Mesenchymal stem cell (in vitro differentiated cells and primary cell): ENCODE measurements at places on chromosomes 1 and 21.

GRCh38 chr1:61864489-61864888, 122.2 kb downstream of the PATJ start:
- H3K27me3 ChIP-seq = no peaks in the 10 kb centered on the region
- H3K36me3 ChIP-seq = no peaks in the 10 kb centered on the region
- peak; percentile 26 for DNase-seq
- H3K4me3 ChIP-seq = no peak overlapping the region
- H3K4me1 ChIP-seq = no peaks in the 10 kb centered on the region
- H3K27ac ChIP-seq = no peak overlapping the region

DNA sequence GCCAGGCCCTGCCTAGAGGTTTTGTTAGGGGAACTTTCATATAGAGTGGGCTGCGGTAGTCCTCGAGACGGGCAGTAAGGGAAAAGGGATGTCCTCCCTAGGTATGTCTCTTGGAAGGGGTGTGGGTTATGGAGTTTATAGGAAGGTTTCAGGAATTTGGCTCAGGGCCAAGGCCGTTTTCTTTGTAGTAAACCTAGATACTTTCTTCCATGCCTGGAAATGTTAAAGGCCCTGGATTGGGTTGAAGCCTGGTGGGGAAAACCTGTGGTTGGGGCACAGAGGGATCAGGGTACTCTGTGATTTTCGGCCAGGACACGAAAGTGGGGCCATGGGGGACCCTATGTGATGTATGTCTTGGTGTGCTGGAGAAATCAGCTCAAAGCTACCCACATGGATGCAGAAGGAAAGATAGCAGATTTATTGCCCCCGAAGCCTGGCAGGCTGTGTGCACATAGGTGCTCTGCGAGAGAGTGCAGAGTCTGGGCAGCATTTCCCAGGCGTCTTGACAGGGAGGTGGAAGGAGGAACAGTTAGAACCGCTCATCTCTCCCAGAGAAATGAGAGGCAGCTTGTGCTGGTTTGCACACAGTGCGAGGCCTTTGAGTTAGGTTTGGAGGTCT, 1.7 kb downstream of the SNAP47 start:
- no peaks in the 10 kb centered on the region for H3K27me3 ChIP-seq
- peaks cover 38% of the 10 kb centered on the region for H3K4me1 ChIP-seq
- no peak overlapping the region for H3K4me3 ChIP-seq

DNA sequence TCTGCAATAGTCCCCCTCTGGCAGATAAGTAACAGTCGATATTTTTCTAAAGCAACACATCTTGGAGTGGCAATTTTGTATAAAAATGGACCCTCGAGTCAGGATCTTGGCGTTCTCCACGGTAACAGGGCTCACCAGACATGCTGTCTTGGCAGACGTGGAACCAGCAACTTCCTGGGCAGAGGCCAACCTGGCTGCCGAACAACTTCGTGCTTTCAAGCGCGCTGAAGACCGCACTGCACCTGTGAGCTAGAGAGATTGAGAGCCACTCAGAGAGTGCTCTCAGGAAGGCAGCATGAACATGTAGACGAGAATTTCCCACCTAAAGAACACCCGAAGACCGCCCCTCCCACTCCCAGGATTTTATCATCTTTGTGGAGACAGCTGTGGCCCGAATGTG, 7.3 kb downstream of the C1orf174 start:
- no peak for DNase-seq
- H3K27me3 ChIP-seq = no peaks in the 10 kb centered on the region
- peaks cover 17% of the 10 kb centered on the region for H3K4me1 ChIP-seq
- peaks cover 39% of the 10 kb centered on the region for H3K36me3 ChIP-seq
- H3K27ac ChIP-seq = no peak overlapping the region

- H3K36me3 ChIP-seq = no peaks in the 10 kb centered on the region
- no peak for DNase-seq
- H3K4me3 ChIP-seq = no peak overlapping the region
- no peak overlapping the region for H3K27ac ChIP-seq
These were observed 1.2 kb upstream of the IFI44L start for GRCh38 chr1:78619032-78619431.

DNA sequence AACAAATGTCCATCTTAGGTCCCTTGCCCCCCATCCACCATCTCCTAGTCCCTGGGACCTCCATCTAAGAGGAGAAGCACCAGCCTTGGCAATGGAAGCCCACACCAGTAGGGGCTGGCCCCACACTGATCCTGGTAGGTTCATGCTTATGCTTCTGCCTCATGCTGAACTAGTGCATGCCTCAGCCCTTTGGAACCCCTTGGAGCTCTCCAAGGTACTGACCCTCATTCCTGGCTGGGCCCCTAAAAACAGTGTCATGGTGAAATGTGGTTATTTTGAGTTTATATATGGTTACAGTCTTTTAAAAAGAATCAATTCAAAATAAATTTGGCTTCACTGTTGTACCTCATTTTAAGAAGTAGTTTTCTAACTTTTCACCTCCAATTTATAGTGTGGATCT, 108.3 kb downstream of the HIVEP3 start:
- H3K4me3 ChIP-seq = no peak overlapping the region
- H3K27ac ChIP-seq = no peak overlapping the region
- H3K4me1 ChIP-seq = peaks cover 17% of the 10 kb centered on the region
- no peaks in the 10 kb centered on the region for H3K27me3 ChIP-seq
- no peaks in the 10 kb centered on the region for H3K36me3 ChIP-seq

DNA sequence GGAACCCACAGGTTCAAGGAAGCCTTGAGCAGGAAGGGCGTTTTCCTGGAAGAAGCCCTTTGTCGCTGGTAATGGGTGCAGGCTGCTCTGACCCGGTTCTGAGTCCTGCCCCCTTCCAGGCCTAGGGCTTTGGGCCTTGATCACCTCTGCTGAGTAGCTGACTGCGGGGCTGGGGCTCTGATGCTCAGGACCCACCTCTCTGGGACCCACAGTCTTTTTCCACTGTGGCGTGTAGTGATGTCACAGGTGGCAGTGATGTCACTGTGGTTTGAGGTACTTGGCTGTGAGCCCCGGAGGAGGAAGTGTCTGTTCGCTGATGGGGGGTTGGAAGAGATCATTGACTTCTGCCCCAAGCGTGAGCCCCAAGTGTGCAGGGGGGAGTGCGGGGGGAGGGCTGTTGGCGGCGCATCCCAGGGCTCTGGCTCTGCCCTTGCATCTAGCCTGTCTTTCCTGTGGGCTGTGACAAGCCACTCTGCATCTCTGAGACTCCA, 6.9 kb downstream of the TNFRSF1B start:
- peaks cover 21% of the 10 kb centered on the region for H3K4me1 ChIP-seq
- peak; percentile 35 for DNase-seq
- no peak overlapping the region for H3K4me3 ChIP-seq
- no peaks in the 10 kb centered on the region for H3K36me3 ChIP-seq

- no peaks in the 10 kb centered on the region for H3K27me3 ChIP-seq
- no peak overlapping the region for H3K4me3 ChIP-seq
- H3K4me1 ChIP-seq = no peaks in the 10 kb centered on the region
- no peak overlapping the region for H3K27ac ChIP-seq
- H3K36me3 ChIP-seq = no peaks in the 10 kb centered on the region
These were observed 4.5 kb upstream of the LCE2D start for GRCh38 chr1:152658649-152659048.

DNA sequence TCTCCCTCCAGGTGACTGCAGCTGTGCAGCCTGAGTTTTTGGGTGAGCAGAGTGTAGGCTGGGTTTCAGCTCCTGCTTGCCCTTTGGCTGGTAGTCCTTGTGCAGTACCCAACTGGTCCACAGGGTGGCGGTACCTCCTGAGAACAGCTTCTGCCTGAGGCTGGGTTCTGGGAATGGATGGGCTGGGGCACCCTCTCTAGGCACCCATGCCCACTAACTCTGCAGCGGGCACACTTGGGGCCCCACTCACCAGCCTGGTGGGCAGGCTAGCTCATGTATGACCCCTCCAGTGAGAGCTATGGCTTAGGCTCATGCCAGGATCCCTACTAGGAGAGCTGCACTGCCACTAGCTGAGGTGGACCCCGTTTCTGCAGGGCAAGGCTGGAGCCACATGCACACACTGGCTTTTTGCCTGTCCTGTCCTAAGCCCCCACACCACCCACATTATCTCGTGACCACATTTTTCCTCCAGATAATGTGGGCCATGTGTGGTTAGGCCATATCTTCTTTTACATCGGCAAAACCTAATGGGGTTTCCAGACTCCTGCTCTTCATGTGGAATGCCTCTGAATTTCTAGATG, 15.5 kb upstream of the GSTM4 start:
- no peak overlapping the region for H3K27ac ChIP-seq
- no peaks in the 10 kb centered on the region for H3K36me3 ChIP-seq
- H3K27me3 ChIP-seq = no peaks in the 10 kb centered on the region
- peaks cover 14% of the 10 kb centered on the region for H3K4me1 ChIP-seq

- H3K27me3 ChIP-seq = no peaks in the 10 kb centered on the region
- DNase-seq = no peak
- H3K27ac ChIP-seq = no peak overlapping the region
- H3K4me1 ChIP-seq = peaks cover 2% of the 10 kb centered on the region
- no peaks in the 10 kb centered on the region for H3K36me3 ChIP-seq
These were observed 171.2 kb upstream of the NR5A2 start for GRCh38 chr1:199856216-199856780.

DNA sequence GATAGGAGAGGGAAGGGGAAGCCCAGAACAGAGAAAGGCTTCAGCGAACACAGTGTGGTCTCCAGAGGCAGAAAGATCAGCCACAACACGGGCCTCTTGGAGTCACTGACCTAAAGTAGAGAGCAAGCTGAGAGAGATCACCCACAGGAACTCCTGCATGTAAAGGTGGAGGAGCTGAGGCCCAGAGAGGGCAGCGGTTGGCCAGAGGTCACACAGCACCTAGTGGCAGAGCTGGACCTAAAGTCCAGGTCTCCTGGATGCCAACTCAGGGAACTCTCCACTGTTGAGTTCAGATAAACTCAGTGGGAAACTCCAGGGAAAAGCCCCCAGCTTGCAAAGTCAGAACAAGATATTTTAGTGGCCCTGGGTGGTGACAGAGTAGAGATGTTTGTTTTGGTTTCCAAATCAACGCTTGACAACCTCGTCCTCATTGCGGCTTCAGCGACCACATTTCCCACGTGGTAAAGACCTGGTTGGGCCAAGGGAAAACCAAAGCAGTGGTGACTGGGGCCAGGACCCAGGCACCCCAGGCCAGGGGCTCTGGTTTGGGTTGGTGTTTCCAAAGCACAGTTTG, 4.6 kb downstream of the IFFO2 start:
- H3K27ac ChIP-seq = peak overlapping the region; percentile 1
- H3K36me3 ChIP-seq = peaks cover 4% of the 10 kb centered on the region
- no peak overlapping the region for H3K4me3 ChIP-seq
- no peaks in the 10 kb centered on the region for H3K27me3 ChIP-seq
- DNase-seq = peak; percentile 81

GRCh38 chr1:160608057-160608456, 28.8 kb upstream of the CD84 start:
- H3K4me3 ChIP-seq = no peak overlapping the region
- H3K36me3 ChIP-seq = no peaks in the 10 kb centered on the region
- H3K4me1 ChIP-seq = peaks cover 4% of the 10 kb centered on the region
- H3K27me3 ChIP-seq = peaks cover 36% of the 10 kb centered on the region

DNA sequence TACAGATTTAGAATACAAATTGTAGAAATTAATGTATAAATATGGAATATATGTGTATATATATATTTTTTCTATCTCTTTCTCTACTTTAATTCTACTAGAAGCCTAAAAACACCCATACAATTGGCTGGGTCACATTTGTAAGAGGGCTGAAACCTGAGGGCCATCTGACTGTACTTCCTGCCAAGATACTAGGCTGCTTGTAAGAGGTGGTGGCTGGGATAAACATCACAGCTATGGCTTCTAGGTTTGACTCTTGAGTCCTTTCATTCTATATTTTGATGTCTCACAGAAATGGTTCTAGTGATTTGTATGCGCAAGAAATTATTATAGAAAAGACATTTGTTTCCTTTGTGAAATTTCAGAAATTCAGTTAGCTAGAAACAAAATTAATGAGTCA, 1155.2 kb upstream of the B3GALT2 start:
- H3K27ac ChIP-seq = no peak overlapping the region
- DNase-seq = no peak
- H3K4me3 ChIP-seq = no peak overlapping the region
- no peaks in the 10 kb centered on the region for H3K36me3 ChIP-seq
